ENCODE measurements at places on chromosomes 12 and 14.

DNA sequence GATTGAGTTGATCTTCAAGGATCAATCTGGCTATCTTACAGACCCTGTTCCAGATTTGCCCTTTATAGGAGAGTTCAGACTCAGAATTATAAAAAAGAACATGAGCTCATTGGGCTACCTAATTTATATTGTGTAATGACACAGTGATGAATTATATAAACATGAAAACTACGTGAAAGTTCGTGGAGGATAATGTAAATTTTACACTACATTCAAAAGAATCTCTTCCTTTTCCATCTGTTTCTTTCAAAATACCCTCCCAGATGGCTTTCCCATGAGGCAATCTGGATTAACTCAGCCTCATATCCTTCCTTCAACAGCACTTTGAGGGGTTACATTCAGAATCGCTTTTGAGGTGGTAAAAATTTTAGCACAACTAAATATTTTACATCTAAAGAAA is 129.3 kb downstream of the HMGA2 start:
- no peak for DNase-seq

DNA sequence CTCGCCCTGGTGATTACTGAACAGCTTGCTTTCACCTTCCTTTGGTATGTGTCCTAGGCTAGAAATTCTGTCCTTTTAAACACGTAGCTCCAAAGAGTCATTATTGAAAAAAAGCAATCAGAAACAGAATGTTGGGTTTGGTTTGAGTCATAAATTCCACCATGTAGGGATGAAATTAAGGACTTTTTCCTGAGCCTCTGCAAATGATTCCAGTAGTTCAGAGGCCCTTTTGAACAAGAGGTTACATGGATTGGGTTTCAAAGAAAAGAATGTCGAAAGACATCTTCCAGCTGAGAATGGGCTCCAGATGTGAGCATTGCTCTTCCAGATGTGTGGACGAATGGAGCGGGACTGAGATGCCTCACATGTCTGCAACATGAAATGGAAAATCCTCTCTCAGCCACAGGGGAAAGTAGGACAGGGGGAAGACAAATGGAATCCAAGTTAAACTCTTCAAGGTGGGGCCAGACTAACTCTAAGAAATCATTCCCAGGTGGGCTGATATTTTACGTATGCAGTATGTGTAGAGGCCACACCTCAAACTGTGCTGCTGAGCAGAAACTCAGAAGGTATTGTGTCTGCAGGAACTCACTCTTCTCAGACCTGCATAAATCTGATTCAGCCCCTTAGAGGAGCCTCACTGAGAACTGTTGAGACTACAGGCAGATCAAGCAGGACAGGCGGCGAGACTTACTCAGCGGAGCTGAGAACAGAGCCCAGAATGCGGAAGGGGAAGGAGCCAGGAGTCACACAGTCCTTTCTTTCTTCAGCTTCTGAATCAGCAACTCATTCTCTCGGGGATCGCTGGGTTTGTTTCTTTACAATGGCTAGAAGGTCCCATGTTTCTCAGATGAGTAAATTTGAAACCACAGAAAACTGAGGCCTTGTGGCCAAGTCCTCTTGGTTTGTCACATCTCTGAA is 23.3 kb upstream of the EMP1 start:
- DNase-seq = no peak

DNA sequence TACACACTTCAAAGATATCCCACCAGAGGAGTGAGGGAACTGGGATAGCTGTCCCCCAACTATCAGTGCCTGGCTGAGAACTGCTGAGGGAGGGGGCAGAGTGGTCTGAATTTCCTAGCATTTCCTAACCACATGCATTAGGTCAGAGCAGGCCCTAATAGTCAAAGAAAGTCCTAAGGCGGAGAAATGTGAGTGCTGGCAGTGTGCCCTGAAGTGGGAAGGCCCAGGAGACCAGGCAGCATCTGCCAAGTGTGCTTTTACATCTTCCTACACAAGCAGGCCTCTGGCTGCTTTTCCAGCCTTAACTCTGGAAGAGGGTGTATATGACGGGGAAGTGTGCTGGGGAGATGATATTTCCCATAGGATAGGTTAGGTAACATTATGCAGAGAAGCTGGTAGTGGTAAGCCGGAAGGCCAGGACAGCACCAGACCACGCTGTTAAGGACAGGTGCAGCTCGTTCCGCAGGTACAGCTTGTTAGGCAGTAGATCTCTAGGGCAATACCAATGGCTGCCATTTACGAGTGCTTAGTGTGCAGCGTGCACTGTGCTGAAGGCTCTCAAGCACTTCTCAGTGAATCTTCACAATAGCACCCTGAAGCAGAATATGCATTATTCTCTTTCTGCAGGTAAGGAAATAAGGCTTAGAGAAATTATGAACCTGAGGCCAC is 9.1 kb upstream of the CCDC198 start:
- no peak for DNase-seq

DNA sequence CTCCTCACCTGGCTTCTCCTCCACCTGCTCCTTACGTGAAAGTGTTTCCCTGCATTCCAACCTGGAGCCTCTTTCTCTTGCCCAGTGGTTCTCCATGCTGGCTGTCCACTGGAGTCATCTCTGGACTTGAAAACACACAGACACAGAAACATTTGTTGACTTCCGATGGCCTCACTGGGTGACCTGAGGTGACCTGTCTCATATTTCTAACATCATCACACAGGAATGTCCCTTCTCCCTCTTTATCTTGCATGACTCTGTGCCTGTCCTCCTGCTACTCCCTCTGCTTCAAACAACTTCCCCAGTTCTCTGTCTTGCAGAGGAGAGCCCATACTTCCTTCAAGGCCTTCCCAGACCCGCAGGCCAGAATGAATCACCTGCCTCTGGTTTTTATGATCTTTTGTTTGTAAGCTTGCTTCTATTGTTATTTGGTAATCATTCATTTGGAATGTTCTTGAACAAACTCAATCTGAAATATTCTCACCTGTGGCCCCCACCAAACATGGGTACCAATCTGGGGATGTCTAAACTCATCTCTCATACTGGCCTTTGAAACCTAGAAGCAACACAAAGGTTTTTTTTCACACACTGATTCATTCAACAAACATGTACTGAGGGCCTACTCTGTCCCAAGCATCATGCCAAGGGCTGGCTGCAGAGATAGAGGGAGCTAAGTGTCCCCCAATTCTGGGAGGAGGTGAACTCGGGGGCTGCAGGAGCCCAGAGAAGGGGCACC is 9.7 kb upstream of the RIN3 start:
- no peak for DNase-seq

- no peak for DNase-seq
Measured at GRCh38 chr12:88571543-88571942, 8.7 kb downstream of the KITLG start.

- no peak for DNase-seq
Measured at GRCh38 chr12:126667339-126667738, 1599.6 kb upstream of the TMEM132C start.

GRCh38 chr12:115223991-115224390 is 540.0 kb upstream of the TBX3 start:
- no peak for DNase-seq

- no peak for DNase-seq
Measured at GRCh38 chr14:68890173-68890931, 88.8 kb downstream of the ACTN1 start.

DNA sequence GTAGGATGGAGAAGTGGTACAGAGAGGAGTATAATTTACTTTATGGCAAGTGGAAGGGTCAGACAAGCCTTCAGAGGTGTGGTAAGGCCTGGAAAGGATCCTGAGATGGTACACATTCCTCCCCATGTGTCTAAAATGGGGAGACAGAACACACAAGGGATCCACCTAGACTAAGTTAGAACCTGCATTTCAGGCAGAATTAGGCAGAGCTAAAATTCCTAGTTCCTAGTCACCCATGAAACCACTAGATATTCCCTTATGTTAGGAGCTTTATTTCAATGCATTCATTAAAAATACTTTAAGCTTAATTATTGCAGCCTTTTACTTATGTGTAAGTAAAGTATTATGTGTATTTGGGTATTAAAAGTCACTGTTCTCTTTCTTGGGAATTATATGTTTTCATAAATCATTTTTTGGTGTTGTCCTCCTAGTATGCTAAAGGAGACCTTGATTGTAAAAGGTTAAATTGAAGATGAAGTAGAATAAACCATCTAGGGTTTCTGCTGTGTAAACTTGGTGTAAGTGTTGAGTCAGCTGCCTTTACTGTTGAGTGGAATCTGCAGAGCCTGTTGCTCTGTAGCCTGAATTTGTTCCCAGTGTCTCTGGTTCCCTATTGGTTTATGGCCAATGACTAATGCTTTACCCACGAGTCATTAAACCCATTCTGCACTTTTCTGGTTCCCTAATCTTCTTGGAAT is 423.2 kb downstream of the ATP23 start:
- no peak for DNase-seq

- no peak for DNase-seq
Measured at GRCh38 chr12:26091822-26092221, 33.0 kb downstream of the BHLHE41 start.

GRCh38 chr12:123938679-123939480 is 33.8 kb downstream of the CCDC92 start:
- DNase-seq = no peak

- DNase-seq = no peak
Measured at GRCh38 chr14:57375156-57375555, 15.2 kb upstream of the NAA30 start.

- DNase-seq = no peak
Measured at GRCh38 chr14:30115756-30116155, 188.1 kb upstream of the PRKD1 start.

DNA sequence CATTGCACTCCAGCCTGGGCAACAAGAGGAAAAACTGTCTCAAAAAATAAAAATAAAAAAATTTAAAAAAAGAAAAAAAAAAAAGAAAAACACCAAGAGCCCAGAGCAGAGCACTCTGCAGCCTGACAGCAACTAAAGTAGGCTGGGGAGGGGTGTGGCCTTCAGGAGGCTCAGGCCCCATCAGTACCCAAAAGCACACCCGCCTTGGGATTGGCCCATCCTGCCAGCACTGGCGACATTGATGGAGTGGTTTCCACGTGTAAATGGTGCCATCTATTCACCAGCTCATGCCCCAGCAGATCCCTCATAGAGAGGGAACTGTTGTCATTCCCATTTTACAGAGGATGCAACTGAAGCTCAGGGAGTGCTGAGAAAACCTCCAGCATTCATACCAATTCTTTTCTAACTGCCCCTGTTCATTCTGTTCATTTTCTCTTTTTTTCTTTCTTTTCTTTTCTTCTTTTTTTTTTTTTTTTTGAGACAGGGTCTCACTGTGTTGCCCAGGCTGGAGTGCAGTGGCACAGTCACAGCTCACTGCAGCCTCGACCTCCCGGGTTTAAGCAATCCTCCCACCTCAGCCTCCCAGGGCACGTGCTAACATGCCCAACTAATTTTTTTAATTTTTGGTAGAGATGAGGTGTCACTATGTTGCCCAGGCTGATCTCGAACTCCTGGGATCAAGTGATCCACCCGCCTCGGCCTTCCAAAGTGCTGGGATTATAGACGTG is 89.3 kb downstream of the IRF2BPL start:
- DNase-seq = no peak

GRCh38 chr12:8886502-8887284 is 27.6 kb upstream of the PHC1 start:
- DNase-seq = no peak

- no peak for DNase-seq
Measured at GRCh38 chr14:52043690-52044089, 25.2 kb downstream of the NID2 start.

DNA sequence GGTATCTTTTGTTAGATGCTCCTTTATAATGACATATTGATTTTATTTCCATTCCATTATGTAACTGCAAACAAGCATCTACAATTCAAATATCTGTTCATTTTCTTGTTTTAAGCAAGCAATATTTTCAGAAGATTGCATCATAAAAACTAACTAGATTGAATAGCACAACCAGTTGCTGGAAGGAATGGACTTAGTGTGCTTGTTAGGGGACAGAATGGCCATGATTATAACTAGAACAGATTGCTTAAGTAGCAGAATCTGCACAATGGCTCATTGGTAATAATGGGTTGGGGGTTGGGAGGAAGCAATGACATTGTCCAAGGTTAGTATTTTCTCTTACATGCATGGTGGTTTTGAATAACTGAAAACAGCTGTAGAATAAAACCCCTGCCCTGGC is 939.5 kb downstream of the SLC16A7 start:
- DNase-seq = peak; percentile 32

All from SK-N-MC (cell line).